Occipital lobe (tissue), 3 donors: ENCODE measurements at places on chromosomes 12 and 14.

- no peak for DNase-seq
These were observed 35.4 kb downstream of the SPTLC2 start for GRCh38 chr14:77580964-77581505.

DNA sequence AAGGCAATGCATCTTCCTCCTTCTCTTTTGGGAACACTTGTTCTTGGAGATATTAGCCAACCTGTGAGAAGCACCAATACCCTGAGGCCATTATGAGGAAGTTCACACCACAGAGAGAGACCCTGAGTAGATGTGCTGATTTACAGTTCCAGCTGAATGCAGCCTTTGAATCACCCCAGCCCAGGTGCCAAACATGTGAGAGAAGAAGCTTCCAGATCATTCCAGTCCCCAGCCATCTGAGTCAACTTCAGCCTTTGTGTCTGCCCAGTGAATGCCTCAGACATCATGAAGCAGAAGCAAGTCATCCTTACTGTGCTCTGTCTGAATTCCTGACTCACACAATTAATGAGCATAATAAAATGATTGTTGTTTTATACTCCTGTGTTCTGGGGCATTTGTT is 25.1 kb downstream of the C12orf42 start:
- no peak for DNase-seq

DNA sequence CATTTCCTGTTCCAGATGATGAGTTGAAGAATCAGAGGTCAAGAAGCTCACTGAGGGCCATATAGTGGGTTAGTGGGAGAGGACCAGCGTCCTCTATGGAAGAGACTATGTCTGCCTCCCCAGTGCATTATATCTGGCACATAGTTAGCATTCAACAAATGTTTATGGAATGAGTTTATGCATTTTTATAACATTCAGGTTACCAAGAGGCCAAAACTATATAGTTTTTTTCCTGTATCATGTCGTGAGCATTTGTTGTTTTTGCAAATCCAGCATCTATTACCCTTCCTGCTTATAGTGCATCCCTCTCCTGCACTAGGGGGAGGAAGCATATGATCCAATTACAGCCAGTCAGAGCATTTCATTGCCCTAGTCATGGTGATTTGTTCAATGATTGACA is 60.6 kb downstream of the SUDS3 start:
- DNase-seq = no peak

DNA sequence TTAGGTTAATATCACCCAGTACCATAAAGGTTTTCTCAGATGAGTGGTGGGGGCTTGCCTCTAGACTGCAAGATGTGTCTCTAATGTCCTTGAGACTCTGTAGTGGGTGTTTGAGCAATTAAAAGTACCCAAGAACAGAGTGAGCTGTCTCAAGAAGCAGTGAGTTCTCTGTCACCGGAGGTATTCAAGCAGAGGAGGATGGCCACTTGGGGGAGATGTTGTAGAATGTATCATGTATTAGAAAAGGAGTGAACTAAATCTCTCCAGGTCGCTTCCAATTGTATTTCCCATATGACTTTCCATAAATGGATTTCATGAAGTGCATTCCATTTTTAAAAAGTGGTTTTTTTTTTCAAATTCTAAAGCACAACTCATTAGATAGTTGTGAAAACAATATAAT is 35.0 kb downstream of the SLC17A8 start:
- no peak for DNase-seq

- DNase-seq = no peak
These were observed 10.5 kb downstream of the LARP4 start for GRCh38 chr12:50411051-50411660.

GRCh38 chr12:2363836-2364609 is 311.2 kb downstream of the CACNA1C start:
- DNase-seq = no peak

DNA sequence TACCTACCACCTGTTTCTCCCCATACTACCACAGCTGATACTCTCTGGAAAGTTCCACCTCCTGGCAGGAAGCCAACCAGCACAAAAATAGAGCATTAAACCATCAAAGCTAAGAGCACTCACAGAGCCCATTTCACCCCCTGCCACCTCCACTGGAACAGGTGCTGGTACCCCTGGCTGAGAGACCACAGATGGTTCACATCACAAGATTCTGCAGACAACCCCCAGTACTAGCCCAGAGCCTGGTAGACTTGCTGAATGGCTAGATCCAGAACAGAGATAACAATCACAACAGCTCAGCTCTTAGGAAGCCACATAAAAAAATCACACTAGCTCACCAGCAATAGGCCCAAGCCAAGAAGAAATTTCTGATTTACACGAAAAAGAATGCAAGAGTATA is 855.2 kb downstream of the FSCB start:
- no peak for DNase-seq

GRCh38 chr12:55760663-55761062 is 17.7 kb downstream of the GDF11 start:
- DNase-seq = no peak

- DNase-seq = peak; percentile 37
These were observed 26.3 kb downstream of the ITGA7 start for GRCh38 chr12:55681142-55682077.

GRCh38 chr12:92695577-92695976 is 7.2 kb upstream of the PLEKHG7 start:
- DNase-seq = no peak

DNA sequence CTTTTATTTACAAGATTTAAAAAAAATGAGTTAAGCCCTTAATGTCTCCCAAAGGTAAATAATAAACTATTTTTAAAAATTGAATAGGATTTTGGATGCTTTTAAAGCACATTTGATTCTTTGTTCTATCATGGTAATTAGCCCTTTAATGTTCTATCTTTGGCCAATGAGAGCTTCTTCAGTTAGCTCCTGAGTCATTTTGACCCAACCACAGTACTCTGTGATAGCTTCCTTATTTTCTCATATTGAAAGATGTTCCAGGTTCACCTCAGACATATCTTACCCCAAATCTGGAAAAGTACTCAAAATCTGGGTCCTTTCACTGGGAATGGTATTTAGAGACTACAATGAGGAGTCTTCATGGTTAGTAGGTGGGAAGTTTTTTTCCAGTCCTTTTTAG is 98.0 kb downstream of the MYRFL start:
- DNase-seq = no peak

DNA sequence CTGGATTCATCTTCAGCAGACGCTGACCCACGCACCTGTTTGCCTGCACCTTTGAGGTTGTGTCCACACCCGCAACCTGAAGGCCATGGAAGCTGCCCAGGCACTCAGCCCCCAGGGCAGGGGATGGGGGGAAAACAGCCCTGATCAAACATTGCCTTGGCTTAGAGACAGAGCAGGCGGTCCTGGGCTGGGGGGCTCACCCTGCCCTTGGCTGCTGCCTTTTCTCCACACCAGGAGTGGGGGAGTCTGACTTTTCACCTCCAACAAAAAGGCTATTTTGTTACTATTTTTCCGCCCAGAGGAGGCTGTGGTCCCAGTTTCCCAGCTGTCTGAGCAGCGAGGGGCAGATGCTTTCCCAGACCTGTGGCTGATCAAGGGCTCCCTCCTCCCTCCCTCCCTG is 24.2 kb downstream of the BCL11B start:
- no peak for DNase-seq

GRCh38 chr12:27199638-27200300 is 44.3 kb upstream of the STK38L start:
- no peak for DNase-seq

DNA sequence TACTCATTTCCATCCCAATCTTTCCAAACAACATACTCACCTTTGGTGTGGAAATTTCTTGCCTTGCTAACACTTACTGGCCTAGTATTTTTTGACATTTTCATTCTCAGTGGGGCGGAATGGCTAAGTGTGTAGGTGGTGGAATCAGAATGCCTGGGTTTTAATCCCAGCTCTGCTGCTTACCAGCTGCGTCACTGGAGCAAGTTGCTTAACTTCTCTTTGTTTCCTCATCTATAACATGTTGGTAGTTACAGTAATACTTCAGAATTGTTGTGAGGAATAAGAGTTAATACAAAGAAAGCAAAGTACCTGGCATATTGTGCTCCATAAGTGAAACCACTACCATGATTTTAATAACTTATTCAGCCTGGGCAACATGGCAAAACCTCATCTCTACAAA is 3.0 kb upstream of the FAM177A1 start:
- no peak for DNase-seq

DNA sequence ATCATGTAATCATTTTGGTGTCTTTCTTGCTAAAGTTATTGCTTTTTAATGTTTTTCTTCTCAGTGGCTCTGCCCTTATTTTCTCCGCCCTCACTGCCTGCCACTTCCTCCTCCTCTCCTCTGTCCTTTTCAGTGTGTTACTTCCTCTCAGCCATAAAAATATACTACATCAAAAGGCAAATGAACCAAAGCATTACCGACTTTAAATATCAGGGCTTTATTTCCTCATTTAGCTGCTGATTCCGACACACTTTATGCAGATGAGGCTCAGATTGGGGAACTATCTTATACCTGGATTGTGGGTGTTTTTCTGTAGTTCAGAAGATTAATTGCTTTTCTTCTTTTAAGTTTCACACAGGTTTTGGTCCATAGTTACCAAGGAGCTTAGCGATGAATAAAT is 118.1 kb downstream of the CMAS start:
- DNase-seq = no peak

GRCh38 chr12:83128540-83128939 is 441.8 kb downstream of the TMTC2 start:
- no peak for DNase-seq

- DNase-seq = no peak
These were observed 70.6 kb downstream of the NOC4L start for GRCh38 chr12:132214891-132215290.

- peak; percentile 53 for DNase-seq
These were observed 58.4 kb upstream of the BDKRB2 start for GRCh38 chr14:96146131-96146771.

GRCh38 chr14:24475261-24475660 is 32.7 kb upstream of the SDR39U1 start:
- DNase-seq = no peak

- no peak for DNase-seq
These were observed 64.4 kb upstream of the FUT8 start for GRCh38 chr14:65348137-65348536.

GRCh38 chr12:110001596-110001995 is 2.4 kb downstream of the ANKRD13A start:
- no peak for DNase-seq

DNA sequence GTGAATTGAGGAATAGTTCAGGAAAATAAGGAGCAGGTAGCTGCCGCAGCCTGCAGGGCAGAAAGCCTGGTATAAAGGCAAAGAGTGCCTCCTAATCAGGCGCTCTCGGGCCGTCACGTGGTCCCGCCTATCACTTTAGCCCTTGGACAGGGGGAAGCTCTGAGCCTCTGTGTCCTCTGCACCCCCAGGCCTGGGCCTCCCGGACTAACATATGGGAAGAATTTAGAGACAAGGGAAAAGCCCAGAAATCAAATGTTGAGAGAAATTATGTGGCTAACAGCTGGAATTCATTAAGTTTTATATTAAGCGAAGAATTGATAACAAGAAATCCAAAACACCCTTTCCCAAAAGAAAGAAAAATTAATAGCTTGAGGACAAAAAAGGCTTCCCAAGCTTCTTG is 417.7 kb downstream of the ATP23 start:
- no peak for DNase-seq

- DNase-seq = no peak
These were observed 54.0 kb downstream of the SLC38A1 start for GRCh38 chr12:46214668-46215436.

- DNase-seq = no peak
These were observed 91.6 kb upstream of the FERMT2 start for GRCh38 chr14:53042480-53042879.

DNA sequence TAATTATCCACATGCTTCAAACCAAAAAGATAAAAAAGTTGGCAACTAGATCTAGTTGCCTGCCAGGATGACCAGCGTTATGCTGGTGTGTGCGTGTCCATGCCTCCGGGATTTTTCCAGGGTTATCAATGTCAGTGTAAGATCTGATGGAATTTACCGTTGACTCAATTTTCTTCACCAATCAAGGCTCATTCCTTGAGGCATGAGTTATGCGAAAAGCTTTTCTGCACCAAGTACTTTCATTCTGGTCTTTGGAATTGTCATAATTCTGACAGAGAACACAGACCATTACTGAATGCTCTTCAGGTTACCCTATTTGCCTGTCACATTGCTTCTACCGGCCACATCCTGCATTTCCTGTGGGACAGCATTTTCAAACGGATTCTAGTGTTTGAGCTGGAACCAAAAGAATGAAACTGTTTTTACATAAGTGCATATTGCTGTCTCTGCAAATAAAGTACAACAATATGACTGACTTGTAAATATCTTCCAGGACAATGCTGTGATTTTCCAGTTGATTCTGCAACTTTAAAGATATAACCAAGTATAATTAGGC is 91.8 kb downstream of the DUSP16 start:
- DNase-seq = no peak

GRCh38 chr14:76078501-76078900 is 73.2 kb upstream of the GPATCH2L start:
- no peak for DNase-seq

DNA sequence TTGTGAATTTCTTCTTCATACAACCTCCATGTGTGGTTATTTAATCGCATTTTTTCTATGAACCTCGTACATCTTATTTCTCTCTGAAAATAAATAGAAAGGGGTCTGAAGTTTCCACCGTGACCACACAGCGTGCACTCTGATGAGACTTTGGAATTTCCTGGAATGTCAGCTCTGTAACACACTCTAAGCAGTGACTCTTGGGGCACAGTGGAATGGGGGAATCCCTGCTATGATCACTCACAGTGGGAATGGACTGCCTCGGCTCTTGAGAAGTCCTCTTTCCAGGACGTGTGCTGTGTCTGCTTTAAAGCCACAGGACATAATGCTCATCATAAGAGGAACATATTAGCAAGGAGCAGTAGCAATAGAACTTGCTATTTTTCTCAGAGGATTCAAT is 416.2 kb downstream of the EGLN3 start:
- DNase-seq = no peak

- DNase-seq = no peak
These were observed 71.8 kb downstream of the ZNF664 start for GRCh38 chr12:124044809-124045321.

DNA sequence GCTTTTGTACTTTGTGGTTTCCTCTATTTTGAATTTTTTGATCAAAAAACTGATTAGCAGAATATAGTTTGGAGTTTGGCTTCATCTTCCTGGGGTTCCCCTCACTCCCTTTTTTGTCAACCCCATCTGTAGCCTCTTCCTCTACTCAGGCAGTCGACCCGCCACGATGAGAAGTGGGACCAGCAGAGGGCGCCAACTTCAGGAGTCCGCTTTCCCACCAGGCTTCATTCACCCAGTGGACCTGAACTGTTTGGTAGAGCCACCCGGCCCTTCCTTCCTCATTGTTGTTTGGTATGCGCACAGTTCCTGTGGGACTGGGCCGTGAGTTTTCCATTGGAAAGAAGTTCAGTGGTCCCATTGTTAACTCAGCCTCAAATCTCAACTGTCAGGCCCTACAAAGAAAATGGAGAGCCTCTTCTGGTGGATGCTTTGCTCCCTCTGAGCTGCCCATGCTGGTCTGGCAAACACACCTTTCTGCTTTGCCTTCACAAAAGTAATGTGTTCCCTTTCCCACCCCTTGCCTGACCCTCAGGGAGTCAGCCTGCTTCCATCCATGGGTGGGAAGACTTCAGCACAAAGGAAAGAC is 21.7 kb downstream of the TMBIM6 start:
- DNase-seq = no peak
